ENCODE measurements at places on chromosomes 7 and 10.

- DNase-seq = no peak
Measured at GRCh38 chr7:129862682-129863081, 90.1 kb downstream of the UBE2H start.

- no peak for DNase-seq
Measured at GRCh38 chr7:22192801-22193200, 164.2 kb downstream of the RAPGEF5 start.

DNA sequence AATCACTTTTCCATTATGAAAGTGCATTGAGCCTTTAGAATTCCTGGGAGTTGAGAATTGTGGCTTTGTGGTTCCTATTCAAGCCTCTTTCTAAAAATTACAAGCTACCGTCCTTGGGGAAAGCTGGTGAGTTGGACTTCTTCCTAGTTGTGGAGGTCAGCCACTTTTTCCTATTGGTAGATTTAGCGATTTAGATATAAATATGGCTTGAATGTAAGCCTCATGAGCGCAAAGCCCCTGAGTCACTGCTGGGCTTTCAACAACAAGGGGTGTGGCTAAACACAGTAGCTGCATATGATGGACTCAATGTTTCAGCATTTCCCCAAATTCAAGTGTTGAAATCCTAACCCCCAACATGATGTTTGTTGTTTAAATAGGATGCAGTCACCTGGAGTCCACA, 150.0 kb upstream of the IGFBP3 start:
- DNase-seq = no peak

GRCh38 chr7:6392712-6393666, 54.8 kb downstream of the DAGLB start:
- DNase-seq = no peak

- no peak for DNase-seq
Measured at GRCh38 chr7:68176974-68177373, 1180.3 kb downstream of the TYW1 start.

- no peak for DNase-seq
Measured at GRCh38 chr10:43598446-43598845, 7.8 kb upstream of the ZNF485 start.

- DNase-seq = no peak
Measured at GRCh38 chr7:148773334-148773733, 74.6 kb downstream of the CUL1 start.

DNA sequence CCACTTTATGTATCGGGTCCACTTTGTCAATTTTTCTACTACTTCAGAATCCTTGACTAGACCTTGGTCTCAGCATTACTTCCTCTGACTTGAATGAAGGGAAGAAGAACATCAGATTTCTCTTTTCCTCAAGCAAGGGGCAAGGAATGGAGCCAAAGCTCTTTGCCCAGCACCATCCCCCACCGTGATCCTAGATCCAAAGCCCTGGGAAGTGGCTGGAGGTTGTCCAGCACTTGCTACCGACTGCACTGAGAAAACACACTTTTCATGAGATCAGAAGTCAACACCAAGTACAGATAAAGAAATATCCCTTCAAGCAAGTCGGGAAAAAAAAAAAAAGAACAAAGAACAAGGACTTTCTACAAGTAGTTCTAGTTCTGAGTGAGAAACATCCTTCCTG, 102.1 kb upstream of the DDC start:
- DNase-seq = no peak

DNA sequence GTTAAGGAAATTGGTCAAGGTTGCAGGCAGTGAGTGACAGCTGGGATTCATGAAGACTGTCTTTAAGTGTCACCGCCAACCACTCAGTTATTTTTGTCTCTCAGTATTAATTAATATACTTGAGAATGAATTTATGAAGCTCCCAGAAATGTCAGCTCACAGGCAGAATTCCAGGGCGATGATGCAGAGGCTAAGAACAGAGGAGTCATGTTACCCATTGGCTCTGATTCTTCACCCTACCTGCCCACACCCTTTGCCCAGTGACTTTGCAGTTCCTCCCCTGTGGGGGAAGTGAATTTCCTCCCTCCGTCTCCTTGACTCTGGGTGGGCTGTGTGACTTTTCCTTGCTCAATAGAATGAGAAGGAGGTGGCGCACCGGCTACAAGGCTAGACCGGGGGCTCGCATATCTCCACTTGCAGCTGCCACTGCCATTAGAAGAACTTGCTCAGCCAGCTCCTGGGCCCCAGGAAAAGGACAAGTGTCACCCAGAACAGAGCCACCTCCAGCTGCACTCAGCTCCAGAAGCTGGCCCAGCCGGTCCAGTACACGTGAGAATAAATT, 157.1 kb upstream of the PRKCQ start:
- DNase-seq = no peak

DNA sequence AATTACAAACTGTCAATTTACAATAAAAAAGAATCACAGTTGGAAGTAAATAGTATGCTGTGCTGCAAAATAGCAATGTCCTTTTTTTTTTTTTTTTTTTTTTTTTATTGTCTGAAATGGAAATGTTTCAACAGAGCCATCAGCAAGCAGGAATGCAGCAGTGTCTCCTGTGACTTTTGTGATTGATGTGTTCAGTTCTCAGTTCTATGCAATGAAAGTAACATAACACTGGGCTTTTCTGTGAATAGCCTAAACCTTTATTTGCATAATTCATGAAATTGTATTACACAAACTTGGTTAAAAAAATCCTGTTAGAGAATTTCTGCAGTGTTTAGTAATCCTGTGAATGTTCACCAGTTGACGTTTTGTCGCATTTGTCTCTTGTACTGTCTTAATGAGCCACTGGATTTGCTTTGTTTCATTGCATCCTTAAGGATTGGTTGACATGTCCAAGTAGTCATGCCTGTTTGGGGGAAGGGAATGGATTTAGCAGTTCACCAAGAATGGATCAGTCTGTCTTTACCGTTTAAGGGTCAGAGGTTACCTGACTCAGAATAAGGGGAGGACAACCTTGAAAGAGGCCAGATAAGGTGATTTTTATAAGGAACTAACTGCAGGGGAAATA, 192.7 kb downstream of the MLLT10 start:
- no peak for DNase-seq

DNA sequence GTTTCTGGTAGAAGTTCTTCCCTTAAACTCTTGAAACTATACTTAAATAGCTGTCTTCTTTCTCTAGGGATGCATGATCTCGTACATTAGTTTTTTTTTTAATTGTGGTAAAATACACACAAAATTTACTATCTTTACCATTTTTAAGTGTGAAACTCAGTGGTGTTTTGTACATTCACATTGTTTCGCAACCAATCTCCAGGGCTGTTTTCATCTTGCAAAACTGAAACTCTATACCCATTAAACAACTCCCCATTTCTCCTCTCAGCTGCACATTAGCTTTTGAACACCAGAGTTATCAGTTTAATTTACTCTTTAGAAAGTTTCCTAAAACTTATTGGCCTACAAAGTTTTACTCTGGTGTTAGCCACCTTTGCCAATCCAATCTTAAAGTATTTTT, 45.5 kb upstream of the PRKAR2B start:
- no peak for DNase-seq

- no peak for DNase-seq
Measured at GRCh38 chr10:86314616-86315548, 51.7 kb downstream of the GRID1 start.

DNA sequence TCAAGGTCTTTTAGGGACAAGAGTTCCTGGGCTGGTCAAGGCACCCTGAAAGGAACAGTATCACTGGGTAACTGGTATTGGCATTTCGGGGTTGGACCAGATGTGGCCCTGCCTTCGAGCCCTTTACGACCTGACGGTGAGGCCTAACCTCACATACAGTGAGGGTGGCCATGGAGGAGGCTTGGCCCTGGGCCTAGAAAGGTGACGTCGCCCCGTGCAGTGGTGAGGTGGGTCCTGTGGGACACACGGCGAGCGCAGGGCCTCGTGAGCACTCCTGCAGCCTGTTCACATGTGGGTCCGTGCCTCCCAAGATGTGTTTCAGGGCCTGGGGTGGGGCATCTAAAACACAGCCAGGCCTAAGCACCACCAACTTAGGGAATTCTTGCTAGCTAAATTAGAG, 36.1 kb downstream of the CRHR2 start:
- no peak for DNase-seq

DNA sequence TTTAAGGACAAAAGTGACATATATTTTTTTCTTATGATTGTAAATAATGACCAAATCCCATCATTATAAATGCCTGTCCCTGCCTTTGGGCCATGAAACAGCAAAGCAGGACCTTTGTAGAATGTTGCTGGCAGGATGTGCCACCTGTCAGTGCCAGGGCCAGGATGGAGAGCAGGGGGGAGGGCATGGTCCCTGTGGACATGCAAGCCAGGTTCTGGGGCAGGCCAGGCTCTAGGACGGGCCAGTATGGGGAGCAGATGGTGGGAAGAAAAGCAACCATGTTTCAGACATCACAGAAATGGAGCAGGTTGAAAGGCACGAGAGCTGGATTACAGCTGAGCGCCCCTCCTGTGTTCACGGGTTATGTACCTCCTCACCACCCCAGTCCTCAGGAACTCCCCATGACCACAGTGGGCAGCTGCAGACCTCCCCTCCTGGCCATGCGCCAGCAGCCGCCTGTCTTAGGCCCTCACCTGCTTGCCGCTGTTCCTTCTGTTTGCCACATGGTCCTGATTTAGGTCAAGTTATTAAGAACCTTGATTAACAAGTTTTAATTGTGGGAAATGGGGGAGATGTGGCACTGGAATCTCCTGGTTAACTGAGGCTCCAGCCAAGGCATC, 210.4 kb downstream of the PAXIP1 start:
- DNase-seq = no peak

GRCh38 chr7:140512317-140513000, 33.2 kb upstream of the MKRN1 start:
- no peak for DNase-seq

- DNase-seq = no peak
Measured at GRCh38 chr7:6613706-6614105, 1.7 kb upstream of the ZNF853 start.

- no peak for DNase-seq
Measured at GRCh38 chr10:70885931-70886903, 2.1 kb downstream of the PCBD1 start.

DNA sequence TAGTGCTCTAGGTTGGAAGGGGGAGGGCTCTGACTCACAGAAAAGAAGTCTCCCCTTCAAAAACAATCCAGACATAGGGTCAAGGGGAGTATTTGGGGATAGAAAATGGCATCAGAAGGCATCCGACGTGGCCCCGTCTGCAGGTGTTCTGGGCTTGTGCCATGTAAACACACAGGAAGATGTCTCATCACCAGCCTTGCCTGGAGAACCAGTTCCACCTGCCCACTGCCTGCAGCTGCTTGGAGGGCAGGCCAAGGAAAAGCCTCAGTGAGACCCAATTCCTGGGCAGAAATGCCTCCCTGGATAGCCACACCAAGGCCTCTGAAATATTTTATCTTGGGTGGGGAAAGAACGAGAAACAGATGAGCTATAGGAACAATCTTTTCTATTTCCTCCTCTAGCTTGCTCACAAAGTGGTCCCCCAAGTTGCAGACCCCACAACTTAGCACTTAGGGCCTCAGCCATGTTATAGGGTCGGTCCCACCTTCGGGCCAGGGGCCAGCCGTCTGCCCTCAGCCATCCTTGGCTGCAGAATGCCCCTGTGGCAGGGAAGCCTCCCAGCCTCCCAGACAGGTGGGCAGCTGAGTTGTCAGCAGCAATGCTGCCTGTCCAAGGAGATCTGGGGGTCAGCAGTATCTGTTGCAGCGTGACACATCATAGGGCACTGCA, 54.3 kb upstream of the ECHDC3 start:
- no peak for DNase-seq

DNA sequence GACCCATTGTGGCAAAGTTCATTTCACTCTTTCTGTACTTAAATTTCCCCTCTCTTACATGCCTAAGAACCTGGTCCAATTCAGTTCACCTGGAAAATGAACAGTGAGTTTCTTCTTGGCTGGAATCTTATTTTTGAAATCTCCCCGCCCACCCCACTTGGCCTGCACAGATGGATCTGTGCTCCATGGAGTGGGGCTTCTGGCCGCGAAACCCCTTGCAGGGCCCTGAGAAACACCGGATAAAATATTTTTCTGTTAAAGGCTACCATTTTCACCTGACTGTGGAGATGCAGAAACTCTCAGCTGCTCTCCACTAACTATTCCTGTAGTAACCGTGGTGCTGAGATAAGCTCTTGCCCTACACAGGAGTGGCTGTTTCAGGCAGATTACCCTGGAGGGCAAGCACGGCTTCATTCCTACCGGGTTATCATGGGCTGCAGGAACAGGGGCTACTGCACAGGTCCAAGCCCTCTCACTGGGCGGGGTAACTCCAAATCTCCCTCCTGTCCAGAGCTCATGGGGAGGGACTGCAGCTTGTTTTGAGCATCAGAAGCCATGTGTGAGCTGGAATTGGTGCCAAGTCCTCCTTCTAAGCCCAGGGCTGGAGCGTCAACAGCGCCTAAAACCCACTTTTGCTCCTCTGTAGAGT, 118.9 kb downstream of the PRPF18 start:
- DNase-seq = no peak

DNA sequence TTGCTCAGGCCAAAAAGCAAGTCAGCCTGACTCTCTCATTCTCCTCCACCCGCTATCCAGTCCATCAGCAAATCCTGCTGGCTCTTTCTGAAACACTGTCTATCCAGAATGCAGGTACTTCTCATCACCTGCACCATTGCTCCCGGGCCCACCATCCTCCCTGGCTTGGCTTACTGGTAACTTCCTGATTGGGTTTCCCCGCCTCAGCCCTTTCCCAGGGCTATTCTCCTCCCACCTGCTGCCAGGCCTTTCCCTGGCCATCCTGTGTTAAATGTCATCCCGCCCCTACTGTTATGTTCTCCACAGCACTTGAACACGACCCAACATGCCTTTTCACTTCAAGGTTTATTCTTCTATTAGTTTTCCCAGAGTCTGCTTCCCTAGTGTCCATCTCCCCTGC, 124.0 kb downstream of the CNNM2 start:
- no peak for DNase-seq

GRCh38 chr10:73893426-73893825, 17.5 kb upstream of the PLAU start:
- DNase-seq = no peak

- no peak for DNase-seq
Measured at GRCh38 chr10:37872283-37872682, 14.9 kb upstream of the ZNF248 start.

DNA sequence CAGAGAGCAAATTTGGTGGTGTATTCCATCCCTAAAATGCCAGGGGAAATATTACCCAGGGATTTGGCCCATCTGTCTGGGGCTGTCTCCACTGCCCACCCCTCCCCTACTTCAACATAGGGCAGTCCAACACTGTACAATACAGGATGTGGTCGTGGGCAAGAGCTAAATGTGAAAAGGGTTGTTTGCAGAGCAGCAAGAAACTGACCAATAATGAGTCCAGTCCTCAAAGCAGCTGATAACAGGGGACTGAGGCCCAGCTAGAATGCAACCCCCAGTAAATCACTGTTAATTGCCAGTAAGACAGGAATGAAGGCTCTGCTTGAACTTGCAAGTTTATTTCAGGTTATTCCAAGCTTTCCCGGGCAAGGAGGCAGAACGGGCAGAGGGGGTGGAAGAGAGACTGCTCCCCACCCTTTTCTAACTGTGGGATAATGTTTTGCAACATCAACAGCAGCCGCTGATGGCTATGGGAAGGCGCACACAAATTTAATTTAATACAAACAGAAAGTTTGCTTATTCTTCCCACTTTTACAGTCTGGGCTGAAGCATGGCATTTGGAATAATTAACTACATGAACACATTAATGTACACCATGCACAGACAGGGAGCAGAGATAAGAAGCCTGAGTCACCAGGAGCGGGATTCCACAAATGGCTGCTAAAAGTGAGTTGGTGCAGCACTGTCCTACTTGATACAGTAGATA, 36.8 kb downstream of the AFAP1L2 start:
- no peak for DNase-seq

All from activated naive CD4-positive, alpha-beta T cell (primary cell).